ENCODE measurements at places on chromosomes 12 and 14.

DNA sequence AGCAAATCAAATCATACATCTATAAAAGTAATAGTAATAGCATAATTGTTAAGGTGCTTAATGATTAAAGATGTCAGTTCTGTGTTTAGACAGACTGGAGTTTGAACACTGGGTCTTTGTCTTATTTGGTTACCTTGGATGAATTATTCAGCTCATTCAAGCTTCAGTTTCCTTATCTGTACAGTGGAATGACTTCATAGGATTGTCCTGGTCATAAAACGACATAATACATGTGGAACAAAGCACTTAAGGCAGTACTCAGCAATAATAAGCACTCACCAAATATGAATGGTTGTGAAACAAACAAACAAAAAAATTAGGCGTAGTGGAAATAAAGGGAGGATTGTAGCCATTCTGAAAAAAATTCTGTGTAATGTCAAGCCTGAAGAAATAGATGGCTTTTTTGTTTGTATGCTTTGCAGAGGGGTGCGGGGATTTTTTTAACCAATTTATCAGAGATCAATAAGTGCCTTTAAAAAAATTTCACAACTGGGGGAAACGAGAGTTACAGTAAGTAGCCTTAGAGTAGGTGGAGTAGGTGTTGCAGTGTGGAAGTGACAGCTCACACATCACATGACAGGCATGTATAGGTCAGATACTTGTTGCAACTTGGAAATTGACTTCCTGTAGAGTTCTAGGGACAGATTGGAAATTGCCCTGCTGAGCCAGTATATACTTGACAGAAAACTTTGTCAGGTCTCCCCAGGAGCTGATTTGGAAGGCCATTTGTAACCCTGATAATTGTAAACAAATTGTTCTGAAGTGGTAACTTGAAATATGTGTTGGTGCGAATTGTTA is 157.7 kb downstream of the SLC15A5 start:
- no peak for DNase-seq

DNA sequence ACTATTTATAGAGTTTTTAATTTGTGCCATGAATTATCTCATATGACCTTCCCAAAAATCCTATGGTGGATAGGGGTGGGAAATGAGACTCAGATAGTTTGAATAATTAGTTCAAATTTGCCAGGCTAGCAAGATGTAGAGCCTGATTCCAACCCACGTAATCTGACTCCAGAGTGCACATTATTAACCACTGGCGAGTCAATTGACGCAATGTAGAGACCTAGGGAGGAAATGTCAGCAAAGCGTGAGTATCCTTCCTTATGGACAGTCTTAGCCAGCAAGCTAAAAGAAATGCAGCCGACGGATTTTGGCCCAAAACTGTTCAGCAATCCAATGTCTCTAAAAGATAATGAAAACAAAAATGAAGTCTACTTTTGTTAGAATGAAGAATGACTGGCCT is 193.3 kb upstream of the KRR1 start:
- no peak for DNase-seq

DNA sequence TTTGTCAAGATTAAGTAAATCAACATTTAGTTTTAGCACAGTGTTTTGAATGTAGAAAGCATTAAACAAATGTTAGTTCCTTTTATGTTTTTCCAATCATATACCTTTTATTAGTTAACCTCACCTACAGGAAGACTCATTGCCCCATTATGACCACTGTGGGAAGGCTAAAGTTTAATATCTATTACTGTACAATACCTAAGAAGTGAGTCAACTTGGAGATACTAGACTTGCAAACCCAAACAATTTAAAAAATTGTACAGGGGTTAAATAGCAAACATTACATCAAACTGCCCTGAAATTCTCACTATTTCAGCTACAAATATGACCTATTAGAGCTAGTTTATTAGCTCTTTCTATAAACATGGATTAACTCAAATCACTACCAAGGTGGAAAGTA is 8.6 kb upstream of the G2E3 start:
- DNase-seq = no peak

DNA sequence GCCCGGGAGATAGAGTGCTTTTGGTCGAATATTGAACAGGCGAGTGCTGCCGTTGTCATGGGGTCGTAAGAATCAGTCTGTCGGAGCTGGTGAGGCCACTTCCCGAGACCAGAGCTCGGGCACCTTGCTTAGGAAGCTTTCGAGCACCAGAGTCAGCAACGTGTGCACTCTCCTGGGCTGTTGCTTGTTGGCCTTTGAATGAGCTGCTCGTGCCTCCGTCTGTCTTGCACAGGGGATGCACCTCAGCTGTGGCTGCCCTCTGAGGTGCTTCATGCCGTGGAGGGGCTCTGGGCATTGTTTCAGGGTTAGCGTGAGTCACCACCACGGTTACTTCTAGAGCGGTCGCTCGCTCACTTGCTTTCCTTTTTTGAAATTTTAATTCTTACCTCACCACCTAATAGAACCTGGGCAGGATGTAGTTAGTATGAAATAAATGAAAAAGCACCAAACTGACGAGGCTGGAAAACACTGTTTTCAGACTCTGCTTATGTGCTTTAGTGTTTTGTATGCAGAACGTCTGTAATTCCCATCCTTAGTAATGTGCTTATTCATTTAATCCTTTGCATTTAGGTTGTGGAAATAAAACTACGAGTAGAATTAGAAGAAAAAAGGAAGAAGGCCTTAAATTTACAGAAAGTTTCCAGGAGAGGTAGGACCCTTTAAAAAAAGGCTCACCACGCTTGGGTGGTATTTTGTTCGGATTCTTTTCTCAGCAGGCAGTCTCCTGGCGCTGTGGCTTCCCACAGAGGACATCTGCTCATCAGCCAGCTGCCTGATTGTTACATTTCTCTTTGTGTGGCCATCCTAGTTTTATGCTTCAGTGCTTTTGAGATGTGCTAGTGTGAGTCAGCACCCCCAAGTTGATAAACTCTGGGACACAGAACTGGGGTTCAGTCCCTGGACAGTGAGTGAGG is 40.6 kb downstream of the EP400 start:
- DNase-seq = no peak

DNA sequence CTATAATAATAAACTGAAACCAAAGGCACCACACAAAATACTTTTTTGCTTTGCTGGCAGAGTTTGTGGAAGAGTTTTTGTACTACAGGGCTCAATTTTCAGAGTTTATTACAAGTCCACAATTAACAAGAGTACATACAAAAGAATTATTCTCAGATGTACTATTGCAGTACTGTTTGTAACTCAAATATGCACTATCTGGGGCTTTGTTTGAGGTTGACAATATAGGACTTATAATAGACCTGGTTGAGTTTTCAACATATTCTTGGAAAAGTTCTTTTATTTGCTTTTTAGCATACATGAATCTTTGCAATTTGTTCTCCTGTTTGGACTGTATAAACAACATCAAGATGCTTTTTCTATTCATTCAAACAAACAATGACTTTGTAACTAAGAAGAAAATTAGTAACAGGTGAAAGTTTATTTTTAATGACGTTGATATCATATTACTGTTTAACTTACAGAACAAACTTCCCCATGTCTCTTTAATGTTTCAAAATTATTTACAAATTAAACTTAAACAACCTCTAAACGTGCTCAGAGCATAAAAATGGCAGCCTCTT is 407.4 kb upstream of the PRICKLE1 start:
- DNase-seq = no peak

DNA sequence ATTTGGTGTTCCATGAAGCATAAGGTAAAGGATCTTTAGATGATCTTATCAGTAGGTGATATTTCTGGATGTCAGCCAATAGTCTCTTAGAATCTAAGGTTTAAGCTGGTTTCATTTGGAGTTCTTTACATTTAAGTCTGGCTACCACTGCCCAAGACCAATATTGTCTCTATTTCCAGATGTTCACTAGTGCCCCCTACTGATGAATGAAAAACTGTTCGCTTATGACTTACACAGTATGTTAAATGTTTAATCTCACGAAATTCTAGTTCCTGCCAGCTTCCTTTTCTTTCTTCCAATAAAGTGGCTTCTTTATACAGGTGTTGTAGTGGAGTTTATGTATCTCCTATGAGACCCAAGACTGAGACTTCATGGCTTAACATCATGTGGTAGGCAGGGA is 31.8 kb upstream of the MIS18BP1 start:
- no peak for DNase-seq

GRCh38 chr14:88233915-88234314 is 89.2 kb downstream of the KCNK10 start:
- no peak for DNase-seq

- DNase-seq = no peak
Observed at GRCh38 chr12:57103856-57104255, 7.3 kb downstream of the STAT6 start.

GRCh38 chr12:89140602-89141238 is 211.6 kb downstream of the DUSP6 start:
- no peak for DNase-seq

- DNase-seq = no peak
Observed at GRCh38 chr12:108860443-108860842, 3.1 kb upstream of the SSH1 start.

- no peak for DNase-seq
Observed at GRCh38 chr12:75710361-75711069, 199.1 kb upstream of the KRR1 start.

- DNase-seq = no peak
Observed at GRCh38 chr14:34171431-34172172, 220.7 kb upstream of the EGLN3 start.

- DNase-seq = no peak
Observed at GRCh38 chr12:128323145-128323920, 56.4 kb downstream of the TMEM132C start.

DNA sequence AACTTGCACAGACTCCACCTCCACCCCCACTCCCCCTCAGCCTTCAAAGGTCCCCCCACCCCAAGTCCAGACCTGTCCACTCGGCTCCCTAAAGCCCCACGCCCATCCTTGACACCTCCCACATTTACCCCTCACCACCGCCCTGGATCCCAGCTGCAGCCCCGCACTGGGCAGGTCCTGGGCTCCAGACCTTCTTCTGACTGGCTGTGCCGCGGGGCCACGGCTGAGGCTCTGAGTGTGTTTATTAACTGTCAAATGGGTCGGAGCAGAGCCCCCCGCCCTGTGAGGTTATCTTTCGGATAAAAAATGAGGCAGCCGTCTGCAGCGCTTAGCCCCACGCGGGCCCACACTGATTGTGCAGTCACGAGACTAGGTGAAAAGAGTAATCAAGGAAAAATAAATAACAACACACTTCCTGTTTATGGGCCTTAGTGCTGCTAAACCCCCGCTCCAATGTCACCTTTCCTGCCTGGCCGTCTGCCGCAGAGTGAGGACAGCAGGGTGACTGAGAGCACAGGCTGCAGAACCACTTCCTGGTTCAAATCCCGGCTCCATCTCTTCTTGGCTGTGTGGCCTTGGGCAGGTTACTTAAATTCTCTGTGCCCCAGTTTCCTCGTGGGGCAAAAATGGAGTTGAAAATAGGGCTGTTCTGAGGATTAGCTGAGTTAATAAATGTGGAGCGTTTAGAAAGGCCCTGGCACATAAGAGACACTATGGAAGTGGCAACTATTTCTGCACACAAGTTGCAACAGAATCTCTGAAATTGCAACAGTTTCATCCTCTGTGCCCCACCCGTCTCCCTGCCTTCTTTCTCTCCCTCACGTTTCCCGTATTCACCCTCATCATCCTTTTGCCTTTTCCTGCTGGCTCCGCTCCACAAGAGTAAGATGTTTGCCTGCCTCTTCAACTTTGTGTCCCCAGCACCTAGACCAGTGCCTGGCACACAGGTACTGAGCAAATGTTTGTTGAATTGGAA is 9.4 kb downstream of the SETD1B start:
- no peak for DNase-seq

- no peak for DNase-seq
Observed at GRCh38 chr12:83049306-83049705, 362.6 kb downstream of the TMTC2 start.

GRCh38 chr14:35338731-35339405 is 46.7 kb downstream of the PSMA6 start:
- DNase-seq = no peak

DNA sequence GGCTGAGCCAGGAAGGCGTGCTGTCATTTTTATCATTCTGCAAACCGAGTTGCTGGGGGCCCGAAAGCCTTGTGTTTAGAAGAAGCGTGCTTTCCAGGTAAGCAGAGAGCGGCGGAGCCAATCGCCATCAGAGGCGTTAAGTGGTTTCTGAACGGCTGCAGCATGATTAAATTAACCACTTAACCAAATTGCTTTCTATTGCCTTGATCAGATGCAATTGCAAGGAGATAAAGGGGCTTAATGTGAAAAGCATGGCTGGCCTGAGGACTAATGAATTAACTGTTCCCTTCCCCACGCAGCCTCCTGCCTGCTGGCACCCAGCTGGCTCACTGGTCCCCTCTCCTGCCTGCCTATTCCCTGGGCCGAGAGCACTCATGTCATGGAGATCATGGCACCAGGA is 36.6 kb upstream of the CHGA start:
- DNase-seq = no peak

- DNase-seq = no peak
Observed at GRCh38 chr12:79085106-79085682, 220.6 kb downstream of the SYT1 start.

DNA sequence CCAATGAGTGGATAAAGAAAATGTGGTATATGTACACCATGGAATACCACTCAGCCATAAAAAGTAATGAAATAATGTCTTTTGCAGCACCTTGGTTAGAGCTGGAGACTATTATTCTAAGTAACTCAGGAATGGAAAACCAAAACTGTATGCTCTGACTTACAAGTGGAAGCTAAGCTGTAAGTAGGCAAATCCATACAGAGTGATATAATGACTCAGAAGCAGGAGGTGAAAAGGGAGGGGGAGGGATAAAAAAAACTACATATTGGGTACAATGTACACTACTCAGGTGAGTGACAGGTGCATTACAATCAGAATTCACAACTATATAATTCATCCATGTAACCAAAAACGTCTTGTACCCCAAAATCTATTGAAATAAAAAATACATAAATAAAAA is 15.1 kb upstream of the CLEC1A start:
- DNase-seq = no peak

DNA sequence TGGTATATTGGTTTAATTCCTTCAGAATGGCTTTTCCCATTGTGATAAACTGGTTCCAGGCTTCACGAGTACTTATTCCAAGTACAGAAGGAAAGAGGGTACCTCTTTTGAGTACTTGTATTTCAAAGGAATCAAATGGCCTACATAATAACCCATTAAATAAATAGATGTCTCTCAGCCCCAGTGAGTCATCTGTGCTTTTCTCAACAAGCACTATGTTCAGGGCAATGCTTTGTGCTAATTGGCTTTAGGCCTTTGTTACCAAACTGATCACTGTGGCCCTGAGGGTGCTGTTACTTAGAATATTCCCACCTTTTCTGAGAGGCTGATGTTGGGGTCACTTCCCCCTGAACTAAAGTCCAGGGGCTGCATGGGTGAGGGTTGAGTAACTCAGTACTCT is 107.1 kb downstream of the LRRK2 start:
- no peak for DNase-seq

GRCh38 chr14:74425525-74426201 is 347 bp downstream of the SYNDIG1L start:
- peak; percentile 80 for DNase-seq

GRCh38 chr12:53423597-53423996 is at the start of gene AMHR2:
TSS of gene AMHR2 (plus strand) at chr12:53423855. CDS start at chr12:53423935, 80 bp downstream.
- DNase-seq = no peak

- no peak for DNase-seq
Observed at GRCh38 chr14:59511916-59512575, 27.7 kb downstream of the JKAMP start.

- DNase-seq = no peak
Observed at GRCh38 chr12:122412851-122413433, 9.5 kb downstream of the CLIP1 start.
